Stimulated activated CD4-positive, alpha-beta T cell treated with anti-CD3 and anti-CD28 coated beads, Interleukin-2, amount 100 ng/mL, for 4 hours (primary cell): ENCODE measurements at places on chromosomes 16 and 17.

- no peak for DNase-seq
Observed at GRCh38 chr16:9351841-9352434, 260.5 kb downstream of the HAPSTR1 start.

- no peak for DNase-seq
Observed at GRCh38 chr16:83137326-83137781, 510.6 kb downstream of the CDH13 start.

GRCh38 chr16:64339052-64339770 is 782.7 kb downstream of the CDH11 start:
- DNase-seq = no peak

DNA sequence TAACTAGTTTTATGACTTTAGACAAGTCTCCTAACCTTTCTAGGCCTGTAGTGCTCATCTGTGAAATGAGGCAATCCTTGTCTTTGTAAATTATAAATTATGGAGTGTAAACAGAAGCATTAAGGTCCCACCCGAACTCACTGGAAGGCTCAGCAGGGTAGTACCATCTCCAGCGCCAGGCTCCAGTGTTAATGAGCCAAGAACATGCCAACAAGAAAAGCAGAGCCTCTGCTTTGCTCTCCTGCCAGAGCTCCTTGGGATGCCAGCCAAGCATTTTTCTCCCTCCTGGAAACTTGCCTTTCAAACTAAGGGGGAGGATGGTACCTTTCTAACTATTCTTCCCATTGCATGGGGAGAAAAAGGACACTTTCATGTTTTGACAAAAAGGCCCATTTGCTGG is 14.9 kb downstream of the LIMD2 start:
- DNase-seq = no peak

DNA sequence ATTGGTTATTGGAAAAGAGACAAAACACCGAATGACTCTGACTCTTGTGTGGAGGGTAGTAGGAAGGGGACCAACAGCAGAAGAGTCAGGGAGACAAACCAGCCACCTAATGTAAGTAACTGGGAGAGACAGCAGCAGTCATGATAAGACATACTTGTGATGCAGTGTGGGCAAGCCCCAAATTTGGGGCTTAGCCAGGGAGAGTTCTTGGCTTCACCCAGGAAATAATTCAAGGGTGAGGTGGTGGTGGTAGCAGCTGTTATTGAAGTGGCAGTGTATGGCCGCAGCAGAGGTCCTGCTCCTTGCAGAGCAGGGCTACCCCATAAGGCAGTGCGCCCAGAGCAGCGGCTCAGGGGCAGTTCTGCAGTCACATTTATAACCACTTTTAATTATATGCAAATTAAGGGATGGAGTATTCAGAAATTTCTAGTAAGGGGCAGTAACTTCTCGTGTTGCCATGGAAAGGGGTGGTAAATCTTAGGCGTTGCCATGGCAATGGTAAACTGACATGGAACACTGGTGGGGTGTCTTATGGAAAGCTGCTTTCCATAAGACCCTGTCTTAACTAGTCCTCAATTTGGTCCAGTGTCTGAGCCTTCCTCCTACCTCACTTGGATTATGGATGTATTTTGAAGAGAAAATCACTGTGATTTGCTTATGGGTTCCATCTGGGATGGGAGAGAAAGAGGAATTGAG is 317.1 kb downstream of the PHKB start:
- DNase-seq = no peak
